AG10803 (cell line): ENCODE measurements at places on chromosomes 1 and 21.

DNA sequence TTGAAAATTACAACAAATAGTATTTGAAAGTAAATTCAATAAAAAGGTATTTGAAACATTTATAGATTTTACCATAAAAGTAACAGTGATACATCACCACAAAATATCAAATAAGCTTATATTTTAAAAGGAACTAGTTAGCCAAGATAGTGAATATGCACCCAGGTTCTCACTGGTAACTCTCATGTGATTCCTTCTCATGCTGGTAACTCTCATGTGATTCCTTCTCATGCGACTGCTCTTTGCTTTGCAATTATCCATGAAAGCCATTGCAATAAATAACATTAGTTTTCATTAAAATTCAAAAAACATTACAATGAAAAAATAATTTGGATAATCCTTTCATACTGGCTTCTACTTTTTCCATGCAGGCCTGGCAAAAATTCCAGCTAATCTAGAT lies 75.4 kb downstream of the AHCTF1 start:
- no peak for DNase-seq

DNA sequence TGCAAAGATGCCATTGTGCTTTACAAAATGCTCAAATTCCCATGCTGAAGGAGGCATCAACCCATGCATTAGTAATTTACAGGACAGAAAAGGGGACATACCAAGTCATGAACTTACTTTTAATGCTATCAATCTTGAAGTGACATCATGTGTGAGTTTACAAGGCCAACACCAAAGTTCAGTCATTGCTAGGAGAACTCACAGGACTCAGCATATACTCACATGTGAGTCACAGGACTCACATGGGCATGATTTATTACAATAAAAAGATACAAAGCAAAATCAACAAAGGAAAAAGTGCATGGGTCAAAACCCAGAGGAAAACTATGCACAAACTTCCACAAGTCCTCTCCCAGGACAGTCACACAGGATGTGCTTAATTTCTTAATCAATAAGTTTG lies 1656.0 kb downstream of the MRPL39 start:
- DNase-seq = no peak

DNA sequence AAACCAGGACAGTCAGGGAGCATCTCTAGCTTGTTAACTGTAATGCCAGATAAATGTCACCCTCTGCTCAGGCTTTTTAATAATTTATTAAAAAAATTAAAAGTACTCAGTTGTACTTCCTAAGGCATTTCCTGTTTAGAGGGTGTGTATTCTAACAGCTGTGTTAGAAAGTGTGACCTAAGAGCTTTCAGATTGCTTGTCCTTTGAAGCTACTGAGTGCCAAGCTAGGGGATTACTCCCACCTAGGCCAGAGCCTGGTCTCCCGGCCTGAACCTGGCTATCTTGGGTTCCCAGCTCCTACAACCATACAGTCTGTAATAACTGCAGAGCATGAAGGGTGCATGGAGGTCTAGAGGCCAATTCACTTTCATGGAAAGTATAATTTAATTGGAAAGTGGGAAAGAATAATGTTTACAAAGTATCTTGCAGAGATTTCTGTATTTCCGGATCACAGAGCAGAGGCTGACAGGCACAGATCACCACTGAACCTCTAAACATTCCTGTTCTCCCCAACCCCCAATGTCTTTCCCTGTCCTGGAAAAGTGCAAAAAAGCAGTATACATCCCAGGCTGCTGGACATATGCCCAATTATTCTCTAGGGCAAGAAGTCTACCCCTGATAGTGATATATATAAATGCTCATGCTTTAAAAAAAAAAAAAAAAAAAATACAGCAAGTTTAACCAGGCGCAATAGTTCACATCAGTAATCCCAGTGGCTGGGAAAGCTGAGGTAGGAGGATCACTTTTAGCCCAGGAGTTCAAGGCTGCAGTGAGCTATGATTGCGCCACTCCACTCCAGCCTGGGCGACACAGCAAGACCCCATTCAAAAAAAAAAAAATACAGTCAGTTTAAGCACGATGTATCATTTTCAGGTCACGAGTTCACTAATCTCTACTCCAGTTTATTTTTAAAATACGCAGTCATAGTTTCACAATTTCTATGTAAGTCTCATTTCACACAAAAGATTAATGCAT lies 36.7 kb upstream of the RAP1A start:
- no peak for DNase-seq

- DNase-seq = no peak
Observed at GRCh38 chr1:205396967-205397616, 24.8 kb downstream of the LEMD1 start.

DNA sequence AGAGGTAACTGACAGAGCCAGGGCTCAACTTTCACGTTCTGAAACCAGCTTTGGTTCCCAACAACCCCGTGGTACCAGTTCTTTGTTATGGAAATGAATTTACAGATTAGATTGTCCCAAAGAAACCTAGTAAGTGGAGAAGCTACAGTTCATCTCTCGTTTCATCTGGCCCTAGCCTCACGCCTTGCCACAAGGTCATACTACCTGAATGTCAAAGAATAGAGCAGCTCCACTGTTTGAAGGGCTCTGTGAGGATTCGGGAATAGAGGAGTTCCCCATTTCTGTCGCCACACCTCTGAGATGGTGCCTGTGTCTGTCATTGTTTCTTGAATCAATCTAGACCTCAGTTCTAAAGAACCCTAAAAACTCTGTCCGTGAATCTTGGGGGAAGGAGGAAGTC lies 15.0 kb upstream of the CDC42 start:
- DNase-seq = no peak
